Thyroid gland (tissue), 4 donors: ENCODE measurements at places on chromosomes 7 and 10. TPM values are rescaled to one million over a fixed set of nuclear protein-coding genes. Genes with fewer than 3 reads are reported as not detected.

CDH23 gene
- 3.7 TPM for total RNA-seq

PPP1R17 gene
- total RNA-seq: not detected

FAM20C gene
- total RNA-seq: 14.0 TPM

SGMS1 gene
- total RNA-seq: 94.6 TPM

AOC1 gene
- total RNA-seq: not detected

UMAD1 gene
- total RNA-seq: 39.4 TPM

UPK3B gene
- total RNA-seq: 10.8 TPM

PTN gene
- total RNA-seq: 11.6 TPM

TPST1 gene
- total RNA-seq: 60.4 TPM

NUTM2E gene
- not detected for total RNA-seq

WNT8B gene
- not detected for total RNA-seq

BLNK gene
- 35.5 TPM for total RNA-seq

HYAL4 gene
- 0.13 TPM for total RNA-seq

CHCHD2 gene
- total RNA-seq: 441 TPM

DNA sequence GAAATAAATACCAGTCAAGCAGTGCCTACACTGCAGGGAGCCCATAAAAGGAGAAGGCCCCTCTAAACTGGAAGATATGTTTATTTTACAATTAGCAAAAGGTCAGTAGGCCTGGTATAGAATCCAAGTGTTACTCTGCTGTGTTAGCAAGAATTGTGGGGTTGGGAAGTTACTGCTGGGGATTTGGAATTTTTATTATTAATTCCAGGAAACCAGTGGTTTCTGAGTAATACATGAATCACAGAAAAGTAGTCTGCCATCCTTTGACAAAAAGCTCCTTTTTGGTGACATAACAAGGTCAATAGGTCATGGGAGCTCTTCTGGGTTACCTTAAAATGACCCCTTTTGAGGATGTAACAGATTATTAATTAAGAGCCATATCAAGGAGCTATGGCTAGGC lies 67.4 kb downstream of the ZNF92 start:
- no peaks in the 10 kb centered on the region for H3K36me3 ChIP-seq
- no peak for DNase-seq
- H3K4me1 ChIP-seq: no peaks in the 10 kb centered on the region
- H3K27ac ChIP-seq: no peak overlapping the region
- H3K27me3 ChIP-seq: no peaks in the 10 kb centered on the region

- no peak overlapping the region for H3K27ac ChIP-seq
- DNase-seq: no peak
- no peaks in the 10 kb centered on the region for H3K27me3 ChIP-seq
- peaks cover 8% of the 10 kb centered on the region for H3K4me1 ChIP-seq
Observed at GRCh38 chr10:16910793-16911164, 93.6 kb upstream of the RSU1 start.

DNA sequence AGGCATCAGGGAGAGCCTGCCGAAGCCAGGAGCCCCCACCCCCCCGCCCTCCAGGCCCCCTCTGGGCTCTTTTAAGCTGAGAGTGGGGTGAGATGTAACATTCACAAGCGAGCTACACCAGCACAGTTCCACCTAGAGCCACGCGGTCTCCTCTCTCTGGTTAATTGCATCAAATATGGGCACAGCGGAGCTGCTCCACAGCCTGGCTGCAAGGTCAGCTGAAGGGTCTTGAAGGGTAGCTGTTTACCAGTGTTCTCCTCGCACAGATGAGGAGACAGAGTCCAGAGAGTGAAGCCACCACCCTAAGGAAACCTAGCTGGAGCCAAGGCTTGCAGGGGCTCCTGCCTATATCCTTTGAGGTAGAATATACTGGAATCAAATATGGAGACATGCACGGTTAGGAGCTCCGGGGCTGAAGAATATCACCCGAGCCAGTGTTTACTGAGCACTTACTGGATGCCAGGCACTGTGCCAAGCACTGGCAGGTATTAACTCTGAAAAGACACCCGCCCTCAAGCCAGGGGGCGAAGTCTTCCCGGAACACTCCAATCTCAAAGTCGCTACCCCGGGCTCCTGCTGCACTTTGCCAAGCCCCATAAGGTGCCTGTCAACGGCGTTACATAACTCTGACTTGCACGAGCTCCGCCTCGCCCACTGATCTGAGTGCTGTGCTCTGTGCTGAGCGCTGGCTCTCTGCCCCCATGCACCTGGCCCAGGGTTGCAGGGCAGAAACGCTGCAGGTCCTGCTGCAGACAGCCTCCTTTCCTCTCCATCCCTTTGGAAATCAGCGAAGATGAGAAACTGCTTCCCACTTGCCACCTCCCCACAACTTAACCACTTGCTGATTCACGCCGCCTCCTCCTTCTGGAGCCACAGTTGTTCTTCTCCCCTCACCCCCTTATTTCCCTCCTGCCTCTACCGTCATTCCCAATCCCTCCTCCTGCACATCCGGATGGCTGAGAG lies 5.4 kb downstream of the CHST15 start:
- H3K27me3 ChIP-seq: no peaks in the 10 kb centered on the region
- H3K27ac ChIP-seq: no peak overlapping the region
- peak; percentile 59 for DNase-seq
- H3K36me3 ChIP-seq: no peaks in the 10 kb centered on the region

GRCh38 chr7:139948587-139949335 lies 114.0 kb downstream of the PARP12 start:
- no peak overlapping the region for H3K27ac ChIP-seq
- H3K36me3 ChIP-seq: no peaks in the 10 kb centered on the region
- H3K4me1 ChIP-seq: no peaks in the 10 kb centered on the region

- H3K36me3 ChIP-seq: no peaks in the 10 kb centered on the region
- no peak overlapping the region for H3K4me3 ChIP-seq
- no peak overlapping the region for H3K27ac ChIP-seq
- no peak for DNase-seq
- H3K27me3 ChIP-seq: no peaks in the 10 kb centered on the region
Observed at GRCh38 chr7:36755484-36755883, 31.2 kb upstream of the AOAH start.

DNA sequence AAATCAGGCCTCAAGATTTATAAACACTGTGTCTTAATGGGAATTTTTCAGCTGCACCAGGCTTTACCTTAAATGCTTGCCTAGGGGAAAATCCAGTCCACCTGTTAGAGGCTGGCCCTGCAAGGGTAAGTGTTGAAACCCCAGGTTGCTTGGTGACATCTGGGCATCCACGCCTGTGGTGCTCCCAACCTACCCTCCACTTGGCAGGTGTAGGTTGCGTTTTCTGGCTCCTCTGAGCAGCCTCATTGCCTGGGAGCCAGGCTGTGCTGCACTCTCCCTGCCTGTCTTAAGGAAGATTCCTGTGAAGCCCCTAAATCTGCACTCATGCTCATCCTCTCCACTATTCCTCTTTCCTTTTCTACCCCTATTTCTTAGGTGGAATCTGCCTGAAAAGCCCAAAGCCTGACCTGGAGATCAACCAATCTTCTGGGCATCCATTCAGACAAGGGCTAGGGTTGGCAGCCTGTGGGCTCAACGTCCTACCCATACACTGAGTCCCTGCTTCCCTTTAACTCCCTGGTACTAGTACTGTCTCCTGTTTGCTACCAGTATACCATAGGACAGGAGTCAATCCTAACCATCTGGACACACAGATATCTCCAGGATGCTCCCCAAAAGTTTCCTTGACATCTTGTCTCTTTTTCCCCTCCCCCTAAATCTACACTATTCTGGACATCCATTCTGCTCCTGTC lies 150.4 kb downstream of the PDE1C start:
- H3K27me3 ChIP-seq: no peaks in the 10 kb centered on the region
- no peak overlapping the region for H3K27ac ChIP-seq
- no peak overlapping the region for H3K4me3 ChIP-seq

- DNase-seq: no peak
Observed at GRCh38 chr7:70092314-70093204, 494.3 kb downstream of the AUTS2 start.

GRCh38 chr10:75250934-75251333 lies 15.2 kb upstream of the COMTD1 start:
- H3K36me3 ChIP-seq: no peaks in the 10 kb centered on the region
- no peak overlapping the region for H3K27ac ChIP-seq
- H3K4me1 ChIP-seq: no peaks in the 10 kb centered on the region
- no peak overlapping the region for H3K4me3 ChIP-seq
- DNase-seq: no peak
- H3K27me3 ChIP-seq: no peaks in the 10 kb centered on the region

GRCh38 chr10:131760416-131761166 lies 140.2 kb upstream of the PPP2R2D start:
- no peak for DNase-seq
- no peak overlapping the region for H3K27ac ChIP-seq
- H3K4me3 ChIP-seq: no peak overlapping the region
- no peaks in the 10 kb centered on the region for H3K36me3 ChIP-seq
- no peaks in the 10 kb centered on the region for H3K4me1 ChIP-seq
- H3K27me3 ChIP-seq: no peaks in the 10 kb centered on the region

GRCh38 chr10:110421512-110422138 lies 76.1 kb upstream of the DUSP5 start:
- H3K27me3 ChIP-seq: no peaks in the 10 kb centered on the region
- no peaks in the 10 kb centered on the region for H3K36me3 ChIP-seq
- no peak for DNase-seq
- no peak overlapping the region for H3K4me3 ChIP-seq

GRCh38 chr7:25809441-25809840 lies 342.6 kb upstream of the NFE2L3 start:
- no peaks in the 10 kb centered on the region for H3K36me3 ChIP-seq
- no peak overlapping the region for H3K4me3 ChIP-seq
- peaks cover 3% of the 10 kb centered on the region for H3K4me1 ChIP-seq
- H3K27me3 ChIP-seq: no peaks in the 10 kb centered on the region
- DNase-seq: no peak

- no peak overlapping the region for H3K4me3 ChIP-seq
- no peaks in the 10 kb centered on the region for H3K36me3 ChIP-seq
- DNase-seq: no peak
- H3K27ac ChIP-seq: no peak overlapping the region
- H3K27me3 ChIP-seq: no peaks in the 10 kb centered on the region
- H3K4me1 ChIP-seq: no peaks in the 10 kb centered on the region
Observed at GRCh38 chr7:118862740-118863139, 638.2 kb downstream of the ANKRD7 start.

DNA sequence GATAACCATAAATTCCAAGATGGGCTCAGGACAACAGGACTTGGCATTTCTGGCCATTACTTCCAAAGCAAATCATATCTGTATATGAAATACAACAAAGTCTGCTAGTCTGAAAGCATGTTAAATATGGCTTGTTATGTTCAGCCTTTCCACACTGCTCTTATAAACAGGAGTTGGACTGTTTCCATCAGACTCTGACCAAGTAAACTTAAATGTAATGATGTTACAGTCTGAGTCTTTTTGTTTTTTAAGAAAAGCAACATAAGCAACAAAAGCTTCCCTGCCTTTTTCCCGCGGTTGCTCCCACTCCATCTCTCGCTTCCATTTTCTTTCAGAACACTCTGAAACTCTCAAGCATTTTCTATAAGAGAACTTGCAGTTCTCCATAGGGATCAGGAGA lies 8.1 kb upstream of the CDCA7L start:
- H3K4me3 ChIP-seq: no peak overlapping the region
- H3K27me3 ChIP-seq: no peaks in the 10 kb centered on the region
- DNase-seq: no peak
- H3K36me3 ChIP-seq: no peaks in the 10 kb centered on the region
- peaks cover 7% of the 10 kb centered on the region for H3K4me1 ChIP-seq

DNA sequence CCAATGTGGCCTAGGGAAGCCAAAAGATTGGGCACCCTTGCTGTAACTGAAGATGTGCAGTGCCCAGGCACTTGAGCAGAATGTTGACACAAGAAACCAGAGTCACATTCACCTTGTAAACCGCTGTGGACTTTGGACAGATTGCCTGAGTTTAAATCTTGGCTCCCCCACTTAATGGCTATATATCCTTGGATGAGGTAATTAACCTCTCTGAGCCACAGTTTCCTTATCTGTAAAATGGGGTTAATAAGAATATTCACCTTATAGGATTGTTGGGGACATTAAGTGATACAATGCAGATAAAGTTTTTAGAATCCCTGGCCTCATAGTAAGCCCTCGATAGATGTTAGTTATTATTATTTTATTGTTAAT lies 331.0 kb downstream of the LRMDA start:
- no peak for DNase-seq
- no peaks in the 10 kb centered on the region for H3K27me3 ChIP-seq
- H3K4me3 ChIP-seq: no peak overlapping the region
- no peak overlapping the region for H3K27ac ChIP-seq
- peaks cover 12% of the 10 kb centered on the region for H3K4me1 ChIP-seq

DNA sequence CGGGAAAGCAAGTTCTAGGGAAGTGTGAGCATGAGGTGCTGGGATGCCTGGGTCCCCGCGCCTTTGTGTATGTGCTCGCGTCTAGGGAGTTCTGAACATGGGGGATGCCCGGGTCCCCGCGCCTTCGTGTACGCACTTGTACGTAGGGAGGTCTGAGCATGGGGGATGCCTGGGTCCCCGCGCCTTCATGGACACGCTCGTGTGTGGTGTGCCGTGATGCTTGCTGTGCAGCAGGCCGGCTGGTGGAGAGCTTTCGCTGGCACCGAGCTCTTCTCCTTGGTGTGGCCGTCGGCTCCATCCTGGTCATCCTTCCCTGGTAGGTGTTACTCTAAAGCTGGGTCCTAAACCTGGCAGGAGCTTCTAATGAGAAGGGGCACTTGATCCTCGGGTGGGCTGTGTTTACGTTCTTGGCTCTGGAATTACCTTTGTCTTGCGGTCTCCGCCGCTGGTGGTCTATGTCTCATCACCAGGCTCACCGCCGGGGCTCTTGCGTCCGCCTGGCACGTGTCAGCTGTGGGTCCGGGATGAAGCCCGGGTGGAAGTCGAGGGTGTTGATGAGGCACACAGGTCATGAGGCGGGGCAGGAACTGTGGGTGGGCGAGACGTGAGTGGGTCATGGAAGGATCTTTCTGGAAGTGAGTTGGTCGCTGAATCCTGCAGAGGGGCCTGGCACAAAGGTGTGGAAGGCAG lies 63.5 kb downstream of the DNAJB6 start:
- H3K36me3 ChIP-seq: no peaks in the 10 kb centered on the region
- no peak overlapping the region for H3K4me3 ChIP-seq
- DNase-seq: no peak
- H3K4me1 ChIP-seq: peaks cover 7% of the 10 kb centered on the region
- H3K27me3 ChIP-seq: no peaks in the 10 kb centered on the region
